T-cell (primary cell): ENCODE measurements at places on chromosomes 13 and 19. TPM values are rescaled to one million over a fixed set of nuclear protein-coding genes. Genes with fewer than 3 reads are reported as not detected.

The DYRK1B gene
- total RNA-seq, result 18.9 TPM

The CD209 gene
- total RNA-seq, result not detected

The NKPD1 gene
- 1.3 TPM for total RNA-seq

The FBL gene
- total RNA-seq, result 329 TPM

The PROZ gene
- total RNA-seq, result not detected

The RGS9BP gene
- 0.82 TPM for total RNA-seq

The RAVER1 gene
- 68.2 TPM for total RNA-seq

The CILP2 gene
- 0.30 TPM for total RNA-seq

The APC2 gene
- total RNA-seq, result 0.08 TPM

The NCR1 gene
- 16.2 TPM for total RNA-seq

The PCSK4 gene
- total RNA-seq, result 5.6 TPM

The IGFL2 gene
- not detected for total RNA-seq

The KLK2 gene
- total RNA-seq, result not detected

The URI1 gene
- total RNA-seq, result 84.8 TPM

The CEACAM1 gene
- 2.4 TPM for total RNA-seq

The HPN gene
- total RNA-seq, result 0.46 TPM

The ZNF112 gene
- total RNA-seq, result 0.51 TPM

The CERS1 gene
- not detected for total RNA-seq

The GNA15 gene
- 2.8 TPM for total RNA-seq

The NCAN gene
- 0.03 TPM for total RNA-seq

The SRRM5 gene
- 1.1 TPM for total RNA-seq

The CRB3 gene
- 5.8 TPM for total RNA-seq

The C19orf33 gene
- not detected for total RNA-seq

The FUT1 gene
- total RNA-seq, result 0.15 TPM

The ATP4B gene
- total RNA-seq, result not detected

The PLIN5 gene
- 0.14 TPM for total RNA-seq

The IGFL1 gene
- not detected for total RNA-seq

The NUMBL gene
- total RNA-seq, result 13.1 TPM

The LINGO3 gene
- total RNA-seq, result 1.6 TPM

The GFY gene
- not detected for total RNA-seq

The FCAR gene
- total RNA-seq, result 0.68 TPM

The MYO1F gene
- 363 TPM for total RNA-seq

The ZIK1 gene
- 6.5 TPM for total RNA-seq

The ZNF559 gene
- total RNA-seq, result 38.4 TPM

The PCDH17 gene
- total RNA-seq, result not detected

The TMC4 gene
- total RNA-seq, result 0.78 TPM

The VMAC gene
- total RNA-seq, result 23.8 TPM

The SOX1 gene
- total RNA-seq, result not detected

The OR7C1 gene
- total RNA-seq, result not detected
